Endodermal cell (in vitro differentiated cells): ENCODE measurements at places on chromosomes 11 and 22. TPM values are rescaled to one million over a fixed set of nuclear protein-coding genes. Genes with fewer than 3 reads are reported as not detected.

The TP53I11 gene
- 108 to 136 TPM (median 134 TPM) in 3 replicates for total RNA-seq

- no peak for DNase-seq
- no peak overlapping the region for H3K4me3 ChIP-seq
- H3K27me3 ChIP-seq = no peaks in the 10 kb centered on the region
- peaks cover 23% of the 10 kb centered on the region for H3K4me1 ChIP-seq
- no peaks in the 10 kb centered on the region for H3K36me3 ChIP-seq
Observed at GRCh38 chr11:30478923-30479322, 107.2 kb downstream of the MPPED2 start.

The SDF2L1 gene
- 23.8 to 30.3 TPM (median 27.4 TPM) in 3 replicates for total RNA-seq

- H3K4me3 ChIP-seq = peak within 1 kb of the TSS; percentile 94
- H3K27me3 ChIP-seq = no peaks in the 10 kb centered on the region
- no peak within 1 kb of the TSS for H3K27ac ChIP-seq
Observed at GRCh38 chr11:65872586-65873317, at the start of gene EFEMP2. TSS of gene EFEMP2 (minus strand) at chr11:65872800. CDS start at chr11:65872354, 446 bp downstream.

The OR5J2 gene
- not detected in 2 replicates for total RNA-seq

- no peaks in the 10 kb centered on the region for H3K36me3 ChIP-seq
- H3K27ac ChIP-seq = no peak overlapping the region
- no peak for DNase-seq
- no peak overlapping the region for H3K4me3 ChIP-seq
- H3K4me1 ChIP-seq = no peaks in the 10 kb centered on the region
Observed at GRCh38 chr11:32012049-32012448, 78.8 kb upstream of the RCN1 start.

- H3K36me3 ChIP-seq = no peaks in the 10 kb centered on the region
- H3K27me3 ChIP-seq = no peaks in the 10 kb centered on the region
- H3K27ac ChIP-seq = no peak overlapping the region
- H3K4me1 ChIP-seq = no peaks in the 10 kb centered on the region
- peak; percentile 96 for DNase-seq
Observed at GRCh38 chr22:31561238-31561887, 65.0 kb downstream of the SFI1 start.

The PNPLA5 gene
- 0.59 to 0.73 TPM (median 0.63 TPM) in 3 replicates for total RNA-seq

- peaks cover 5% of the 10 kb centered on the region for H3K4me1 ChIP-seq
- peaks cover 9% of the 10 kb centered on the region for H3K27me3 ChIP-seq
- DNase-seq = no peak
- no peak overlapping the region for H3K27ac ChIP-seq
- no peaks in the 10 kb centered on the region for H3K36me3 ChIP-seq
Observed at GRCh38 chr11:111440416-111441205, 61.5 kb upstream of the POU2AF1 start.

DNA sequence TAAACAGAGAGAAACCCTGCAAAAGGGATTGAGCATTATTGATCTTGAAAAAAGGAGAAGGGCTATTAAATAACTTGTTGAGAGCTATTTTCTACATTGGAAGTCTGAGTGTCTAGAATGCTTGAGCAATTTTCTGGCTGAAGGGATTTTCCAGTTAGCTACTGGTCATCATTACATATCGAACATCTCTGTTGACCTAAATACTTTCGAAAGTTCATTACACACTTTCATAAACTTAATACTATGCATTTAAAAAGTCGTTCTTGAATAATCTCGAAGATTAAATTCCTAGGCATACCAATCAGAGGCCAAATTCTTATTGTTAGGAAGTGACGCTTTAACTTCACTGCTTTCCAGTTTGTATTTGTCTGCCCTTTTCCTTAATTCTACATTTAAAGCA, 13.7 kb downstream of the ETS1 start:
- DNase-seq = no peak
- H3K36me3 ChIP-seq = no peaks in the 10 kb centered on the region
- no peak overlapping the region for H3K27ac ChIP-seq

DNA sequence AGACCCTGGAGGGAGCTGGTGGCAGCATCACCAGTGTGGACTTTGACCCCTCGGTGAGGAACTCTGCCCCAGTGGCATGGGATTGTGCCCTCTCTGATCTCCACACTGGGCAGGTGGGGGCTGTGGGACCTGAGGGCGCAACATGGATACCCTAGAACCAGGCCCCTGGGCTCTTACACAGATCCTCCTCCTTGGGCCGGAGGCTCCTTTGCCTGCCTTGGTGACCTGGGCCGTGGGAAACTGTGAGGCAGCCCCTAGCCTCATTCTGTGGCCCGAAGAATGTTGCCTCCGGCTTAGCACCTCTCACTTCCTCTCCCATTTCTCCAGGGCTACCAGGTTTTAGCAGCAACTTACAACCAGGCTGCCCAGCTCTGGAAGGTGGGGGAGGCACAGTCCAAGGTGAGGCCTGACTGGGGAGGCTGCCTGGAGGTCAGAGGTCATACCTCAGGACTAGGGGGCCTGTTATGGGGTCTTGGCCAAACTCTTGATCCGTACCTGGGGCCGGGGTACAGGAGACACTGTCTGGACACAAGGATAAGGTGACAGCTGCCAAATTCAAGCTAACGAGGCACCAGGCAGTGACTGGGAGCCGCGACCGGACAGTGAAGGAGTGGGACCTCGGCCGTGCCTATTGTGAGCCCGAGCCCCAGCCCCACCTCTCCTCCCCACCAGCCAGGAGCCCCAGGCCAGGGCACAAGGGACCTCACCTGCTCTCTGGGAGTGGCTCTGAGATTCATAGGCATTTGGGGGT, 12.2 kb downstream of the ATG16L2 start:
- no peak overlapping the region for H3K4me3 ChIP-seq
- no peaks in the 10 kb centered on the region for H3K36me3 ChIP-seq
- H3K27ac ChIP-seq = no peak overlapping the region
- DNase-seq = no peak
- no peaks in the 10 kb centered on the region for H3K4me1 ChIP-seq
- H3K27me3 ChIP-seq = no peaks in the 10 kb centered on the region

DNA sequence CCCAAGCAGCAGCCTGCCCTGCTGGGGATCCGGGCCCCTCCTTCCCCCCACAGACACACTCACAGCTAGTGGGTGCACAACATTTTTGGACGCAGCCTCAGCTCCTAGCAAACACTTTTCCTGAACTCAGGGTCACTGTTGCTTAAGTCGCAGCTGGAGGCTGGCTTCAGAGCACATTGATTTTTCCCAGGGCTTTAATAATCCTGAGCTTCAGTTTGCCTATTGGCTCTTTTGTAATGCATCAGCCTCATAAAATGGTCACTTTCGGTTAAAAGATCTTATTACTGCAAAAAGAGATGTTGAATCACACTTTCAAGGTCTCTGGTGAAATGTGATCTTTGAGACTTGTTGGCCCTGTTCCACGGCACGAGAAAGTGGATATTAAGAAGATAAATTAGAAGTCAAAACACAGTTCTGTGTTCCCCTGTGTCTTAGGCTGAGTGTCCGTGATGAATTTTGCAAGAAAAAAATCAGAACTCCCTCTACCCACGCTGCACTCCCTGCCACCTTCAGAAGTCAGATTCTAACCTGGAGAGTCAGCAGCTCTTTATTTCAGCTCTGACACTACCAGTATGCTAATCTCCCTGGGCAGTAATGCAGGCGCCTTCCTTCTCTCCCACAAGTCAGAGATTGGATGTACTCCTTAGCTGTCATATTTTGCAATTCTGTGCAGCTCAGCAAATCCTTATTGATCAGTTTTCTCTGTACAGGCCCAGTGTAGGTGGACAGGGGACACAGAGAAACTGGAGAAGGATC, 158.2 kb upstream of the E2F8 start:
- no peaks in the 10 kb centered on the region for H3K4me1 ChIP-seq
- no peak overlapping the region for H3K27ac ChIP-seq
- peak; percentile 14 for DNase-seq
- no peaks in the 10 kb centered on the region for H3K36me3 ChIP-seq
- no peaks in the 10 kb centered on the region for H3K27me3 ChIP-seq

DNA sequence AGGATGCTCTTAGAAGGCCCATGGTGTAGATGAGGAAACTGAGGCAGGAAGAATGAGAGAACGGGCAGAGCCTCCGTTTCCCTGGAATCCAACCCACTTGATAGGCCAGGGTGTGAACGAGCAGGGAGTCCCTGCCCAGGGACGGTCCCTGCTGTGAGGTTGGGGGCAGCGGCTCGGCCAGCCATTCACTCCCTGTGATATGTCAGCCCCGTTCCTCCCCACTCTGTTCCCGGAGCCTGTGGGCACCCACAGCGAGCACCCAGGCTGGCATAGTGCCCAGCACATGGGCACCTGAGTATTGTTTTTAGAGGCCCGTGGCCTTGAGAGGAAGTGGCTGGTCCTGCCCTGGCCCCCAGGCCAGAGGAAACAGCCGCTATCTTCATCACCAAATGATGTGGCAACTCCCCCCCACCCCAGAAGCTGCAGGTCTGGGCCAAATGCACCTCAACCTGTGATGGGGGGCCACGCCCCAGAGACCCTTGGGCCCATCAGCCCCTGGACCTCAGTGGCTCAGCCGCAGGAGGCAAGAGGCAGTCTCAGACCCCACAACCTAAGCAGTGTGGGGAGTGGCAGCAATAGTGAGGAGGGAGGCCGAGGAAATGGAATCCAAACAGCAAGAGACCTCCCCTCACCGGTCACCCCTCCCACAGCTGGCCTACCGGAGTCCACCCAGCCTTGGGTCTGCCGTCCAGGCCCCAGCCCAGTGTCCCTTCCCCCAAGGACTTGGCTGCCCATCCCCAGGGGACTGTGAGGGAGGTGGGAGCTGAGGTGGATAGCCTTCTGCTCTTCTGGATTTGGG, 2.1 kb downstream of the ALDH3B1 start:
- no peaks in the 10 kb centered on the region for H3K36me3 ChIP-seq
- H3K4me3 ChIP-seq = no peak overlapping the region
- H3K27me3 ChIP-seq = no peaks in the 10 kb centered on the region
- DNase-seq = no peak
- H3K27ac ChIP-seq = peak overlapping the region; percentile 67
- no peaks in the 10 kb centered on the region for H3K4me1 ChIP-seq

The SLC25A18 gene
- 3.0 to 6.9 TPM (median 5.8 TPM) in 3 replicates for total RNA-seq

GRCh38 chr22:31857247-31857646, 87.1 kb upstream of the YWHAH start:
- H3K36me3 ChIP-seq = peaks cover 14% of the 10 kb centered on the region
- H3K4me1 ChIP-seq = no peaks in the 10 kb centered on the region
- H3K27me3 ChIP-seq = no peaks in the 10 kb centered on the region
- H3K27ac ChIP-seq = no peak overlapping the region
- no peak overlapping the region for H3K4me3 ChIP-seq

The ENTHD1 gene
- not detected in 2 replicates for total RNA-seq

DNA sequence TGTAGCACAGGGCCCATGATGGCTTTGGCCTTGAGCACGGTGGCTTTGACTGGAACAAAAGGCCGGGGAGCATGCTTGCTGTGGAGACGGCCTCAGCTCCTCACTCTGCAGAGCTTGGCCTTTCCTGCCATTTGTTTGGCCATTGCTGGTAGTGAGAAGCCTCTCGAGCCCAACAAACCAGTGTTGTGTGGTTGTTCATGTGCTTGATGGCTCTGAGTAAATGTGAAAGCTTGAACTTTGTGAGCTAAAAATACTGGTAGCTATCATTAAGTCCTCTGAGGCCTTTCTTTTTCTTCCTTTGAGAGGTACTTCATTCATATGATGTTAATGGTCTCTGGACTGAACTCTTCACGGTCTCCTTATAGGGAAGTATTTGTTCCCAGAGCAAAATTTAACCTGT, 39.6 kb downstream of the NAT10 start:
- H3K27me3 ChIP-seq = no peaks in the 10 kb centered on the region
- no peak overlapping the region for H3K27ac ChIP-seq
- no peak for DNase-seq
- no peaks in the 10 kb centered on the region for H3K4me1 ChIP-seq

GRCh38 chr22:19109198-19110063, 12.8 kb downstream of the DGCR2 start:
- DNase-seq = no peak
- H3K4me3 ChIP-seq = no peak overlapping the region
- peaks cover 4% of the 10 kb centered on the region for H3K36me3 ChIP-seq
- H3K4me1 ChIP-seq = peaks cover 3% of the 10 kb centered on the region

- no peak overlapping the region for H3K4me3 ChIP-seq
- no peaks in the 10 kb centered on the region for H3K36me3 ChIP-seq
- no peak for DNase-seq
- peaks cover 9% of the 10 kb centered on the region for H3K4me1 ChIP-seq
- peak overlapping the region; percentile 33 for H3K27ac ChIP-seq
Observed at GRCh38 chr11:115611343-115611742, 107.1 kb upstream of the CADM1 start.

DNA sequence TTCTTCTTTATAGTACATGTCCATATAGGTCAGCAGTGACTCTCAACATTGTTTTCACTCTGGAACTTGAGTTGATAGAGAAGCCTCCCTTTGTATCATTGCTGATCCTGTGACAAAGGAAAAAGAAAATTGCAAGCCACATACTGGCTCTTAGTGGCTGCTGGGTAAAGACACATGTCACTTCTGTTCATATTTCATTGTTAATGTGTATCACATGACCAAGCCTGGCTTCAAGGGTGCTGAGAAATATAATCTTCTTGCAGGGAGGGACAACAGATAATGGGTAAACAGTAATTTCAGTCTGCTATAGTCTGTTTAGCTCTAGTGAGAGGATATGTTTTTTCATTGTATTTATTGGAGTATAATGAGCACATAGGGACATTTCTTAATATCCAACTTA, 173.3 kb downstream of the PGR start:
- no peak for DNase-seq
- H3K36me3 ChIP-seq = peaks cover 82% of the 10 kb centered on the region
- H3K4me1 ChIP-seq = no peaks in the 10 kb centered on the region
- no peak overlapping the region for H3K27ac ChIP-seq
- no peak overlapping the region for H3K4me3 ChIP-seq
- no peaks in the 10 kb centered on the region for H3K27me3 ChIP-seq

The RBMXL2 gene
- total RNA-seq = not detected in 2 replicates

GRCh38 chr22:45720839-45721378, 49.3 kb downstream of the ATXN10 start:
- no peak overlapping the region for H3K27ac ChIP-seq
- H3K36me3 ChIP-seq = peaks cover 67% of the 10 kb centered on the region
- no peaks in the 10 kb centered on the region for H3K4me1 ChIP-seq
- H3K27me3 ChIP-seq = no peaks in the 10 kb centered on the region
- no peak for DNase-seq
- no peak overlapping the region for H3K4me3 ChIP-seq

DNA sequence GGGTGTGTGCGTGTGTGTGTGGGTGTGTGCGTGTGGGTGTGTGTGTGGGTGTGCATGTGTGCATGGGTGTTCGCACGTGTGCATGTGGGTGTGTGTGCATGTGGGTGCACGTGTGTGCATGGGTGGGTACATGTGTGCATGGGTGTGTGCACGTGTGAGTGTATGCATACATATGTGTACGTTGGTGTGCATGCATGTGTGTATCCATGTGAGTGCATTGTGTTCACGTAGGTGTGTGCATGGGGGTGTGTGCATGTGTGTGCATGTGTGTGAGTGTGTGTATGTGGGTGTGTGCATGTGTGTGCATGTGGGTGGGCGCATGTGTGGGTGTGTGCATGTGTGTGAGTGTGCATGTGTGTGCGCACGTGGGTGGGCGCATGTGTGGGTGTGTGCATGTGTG, 19.9 kb upstream of the APOBEC3A start:
- H3K27me3 ChIP-seq = no peaks in the 10 kb centered on the region
- DNase-seq = no peak
- no peaks in the 10 kb centered on the region for H3K4me1 ChIP-seq

The CLMP gene
- 69.2 and 94.4 TPM in 2 replicates for total RNA-seq
